ENCODE measurements at places on chromosomes 3 and 15.

DNA sequence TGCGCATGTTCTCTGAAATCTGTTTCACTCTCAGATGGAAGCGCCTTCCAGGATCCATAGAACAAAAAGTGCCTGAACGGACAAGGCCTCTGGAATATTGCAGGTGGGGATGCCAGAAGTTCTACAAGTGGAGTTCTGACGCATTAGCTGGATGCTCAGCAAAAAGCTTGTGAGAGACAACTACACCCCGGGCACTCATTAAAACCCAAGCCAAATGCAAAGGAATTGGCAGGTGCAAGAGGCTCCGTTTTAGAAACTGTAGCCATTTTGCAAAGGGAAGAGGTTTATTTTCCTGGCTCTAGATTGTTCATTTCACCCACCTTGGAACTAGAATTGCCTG, 35.2 kb upstream of the SLC24A5 start:
- DNase-seq = no peak

GRCh38 chr3:157406394-157406793, 30.3 kb upstream of the PTX3 start:
- DNase-seq = no peak

GRCh38 chr3:110318108-110318507, 753.5 kb upstream of the NECTIN3 start:
- no peak for DNase-seq

GRCh38 chr3:156535162-156535627, 19.7 kb downstream of the SSR3 start:
- DNase-seq = peak; percentile 100

- no peak for DNase-seq
These were observed 193.0 kb upstream of the TPM1 start for GRCh38 chr15:62849316-62850106.

GRCh38 chr15:39730552-39730951, 52.1 kb downstream of the FSIP1 start:
- DNase-seq = no peak
